ENCODE measurements at places on chromosomes 7 and 10.
A peak's percentile ranks its signal among the peaks of the same experiment; 100 is the strongest.

DNA sequence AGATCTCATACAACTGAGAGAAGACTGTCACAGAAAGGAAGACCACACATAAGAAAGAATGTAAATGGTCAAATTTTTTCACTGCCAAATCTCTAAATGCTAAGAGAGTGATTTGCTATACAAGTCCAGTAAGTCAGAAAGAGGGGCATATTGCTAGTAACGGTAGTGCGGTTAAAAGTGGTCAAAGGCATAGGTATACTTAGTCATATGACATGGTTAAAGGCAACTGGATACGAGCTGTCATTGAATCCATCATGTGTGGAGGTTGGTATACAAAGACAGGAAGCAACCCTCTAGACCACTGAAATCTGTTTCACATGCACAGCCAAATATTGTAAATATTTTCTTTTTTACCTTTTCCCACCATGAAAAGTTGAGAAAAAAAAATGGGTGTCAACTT is 4.8 kb downstream of the INHBA start:
- DNase-seq = no peak

DNA sequence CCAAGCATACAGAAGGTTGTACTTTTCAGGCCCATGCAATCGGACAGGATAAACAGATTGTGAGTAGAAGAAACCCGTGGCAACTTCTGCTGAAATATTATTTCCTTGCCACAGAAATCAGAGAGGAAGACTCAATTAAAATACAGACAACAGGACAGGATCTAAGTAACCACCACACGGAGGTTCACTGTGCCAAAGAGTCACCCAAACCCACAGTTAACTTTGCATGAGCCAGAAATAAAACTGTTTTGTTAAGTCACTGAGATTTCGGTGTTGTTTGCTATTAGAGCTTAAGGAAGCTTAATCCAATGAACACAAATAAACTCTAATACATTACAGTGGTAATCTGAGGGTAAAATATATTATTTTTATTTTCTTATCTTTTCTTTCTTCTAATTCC is 14.0 kb downstream of the PNPLA8 start:
- DNase-seq = no peak

- DNase-seq = peak; percentile 75
Measured at GRCh38 chr7:120857588-120858573, at the start of gene TSPAN12. TSPAN12 (minus strand) TSS chr7:120858144; CDS start chr7:120856763, 1,381 bp downstream.

GRCh38 chr10:19570991-19571390 is 245.2 kb upstream of the PLXDC2 start:
- DNase-seq = no peak

GRCh38 chr7:114416129-114416990 is 1.7 kb downstream of the FOXP2 start:
- DNase-seq = no peak

DNA sequence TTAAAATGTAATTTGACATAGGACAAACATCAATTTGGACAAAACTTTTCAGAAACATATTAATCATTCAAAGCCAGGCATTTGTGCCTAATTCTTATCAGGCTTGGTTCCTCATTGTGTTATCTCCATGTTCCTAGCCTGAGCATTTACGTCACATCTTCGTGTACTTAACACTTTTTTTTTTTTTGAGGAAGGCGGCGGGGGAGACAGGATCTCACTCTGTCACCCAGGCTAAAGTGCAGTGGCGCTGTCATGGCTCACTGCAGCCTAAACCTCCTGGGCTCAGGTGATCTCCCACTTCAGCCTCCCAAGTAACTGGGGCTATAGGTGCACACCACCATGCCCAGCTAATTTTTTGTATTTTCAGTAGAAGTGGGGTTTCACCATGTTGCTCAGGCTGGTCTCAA is 19.8 kb downstream of the HNRNPA2B1 start:
- DNase-seq = peak; percentile 94

GRCh38 chr7:94089806-94090205 is 85.7 kb upstream of the BET1 start:
- no peak for DNase-seq

DNA sequence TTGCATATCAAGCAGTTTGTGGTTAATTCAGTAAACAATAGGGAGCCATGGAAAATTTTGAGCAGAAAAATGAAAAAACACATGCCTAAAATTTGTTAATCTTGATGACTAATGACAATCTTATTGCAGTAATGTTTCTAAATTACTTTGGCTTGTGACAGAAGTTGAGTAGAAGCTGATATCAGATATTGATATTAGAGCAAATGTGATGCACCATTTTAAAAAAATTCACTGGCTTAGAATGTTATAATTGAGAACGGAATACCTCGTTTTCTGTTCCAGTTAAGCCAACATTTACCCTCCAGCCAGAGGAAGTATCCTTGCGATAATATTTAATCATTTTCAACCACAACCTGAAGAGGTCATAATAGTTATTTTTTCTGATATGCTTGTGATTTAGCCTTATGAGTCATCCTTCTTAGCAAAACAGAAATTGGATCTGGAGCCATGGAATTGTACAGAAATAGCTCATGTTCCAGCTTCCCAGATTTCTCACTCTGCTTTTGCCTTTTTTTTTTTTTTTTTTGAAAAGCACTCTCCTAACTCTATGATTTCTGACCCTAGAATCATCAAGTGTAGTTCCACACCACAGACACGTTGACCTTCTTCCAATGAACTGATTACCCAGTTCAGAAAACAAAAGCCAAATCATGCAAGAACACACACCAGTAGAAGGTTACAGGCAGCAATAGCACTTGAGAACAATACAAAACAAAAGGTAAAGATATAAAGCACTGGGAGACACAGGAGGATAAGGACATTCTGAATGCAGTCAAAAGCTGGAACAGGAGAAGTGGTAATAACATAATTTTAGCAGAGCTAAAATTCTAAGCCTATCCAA is 96.8 kb upstream of the PHYHIPL start:
- no peak for DNase-seq

GRCh38 chr7:137296576-137296975 is 47.0 kb downstream of the PTN start:
- DNase-seq = no peak

DNA sequence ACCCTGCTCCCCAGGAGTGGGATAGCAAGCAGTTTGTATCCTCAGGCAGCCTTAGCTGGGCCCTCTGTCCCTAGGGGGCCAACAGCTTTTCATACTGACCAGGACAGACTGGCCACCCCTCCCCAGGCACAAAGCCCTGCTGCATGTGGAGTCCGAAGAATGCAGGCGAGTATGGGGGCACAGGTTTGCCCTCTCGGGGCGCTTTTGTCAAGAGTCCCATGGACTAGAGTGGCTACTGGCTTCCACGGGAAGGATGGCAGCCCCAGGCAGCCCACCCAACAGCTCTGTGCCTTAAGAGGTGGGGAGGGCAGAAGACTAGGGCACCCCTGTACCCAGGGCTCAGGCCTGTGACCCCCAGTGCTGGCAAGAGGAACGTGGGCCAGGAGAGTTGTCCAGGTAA is 10.7 kb downstream of the CXCL12 start:
- no peak for DNase-seq

- peak; percentile 10 for DNase-seq
Measured at GRCh38 chr10:121662945-121663917, 65.0 kb upstream of the FGFR2 start.

DNA sequence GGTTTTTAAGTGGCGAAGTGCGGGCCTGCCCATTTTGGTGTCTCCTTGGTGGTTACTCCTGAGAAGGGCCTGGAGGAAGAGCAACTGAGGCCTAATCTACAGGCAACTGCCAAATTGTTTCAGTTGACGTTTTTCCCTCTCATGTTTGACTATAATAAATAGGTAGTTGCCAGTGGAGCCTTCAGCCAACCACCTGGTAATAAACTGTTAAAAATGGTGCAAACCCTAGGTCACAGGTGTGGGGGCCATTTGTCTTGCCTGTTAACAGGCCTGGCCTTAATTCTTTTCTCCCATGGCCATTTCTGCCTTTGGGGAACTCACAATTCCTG is 3.7 kb downstream of the IKZF1 start:
- peak; percentile 43 for DNase-seq

Measured in hematopoietic multipotent progenitor cell treated with erythropoietin and hydrocortisone succinate and interleukin-3 and kit ligand, for 6 days (in vitro differentiated cells).